ENCODE measurements at places on chromosomes 2 and 18.

GRCh38 chr2:143730155-143730952, 601.1 kb downstream of the ARHGAP15 start:
- DNase-seq, result peak; percentile 2

DNA sequence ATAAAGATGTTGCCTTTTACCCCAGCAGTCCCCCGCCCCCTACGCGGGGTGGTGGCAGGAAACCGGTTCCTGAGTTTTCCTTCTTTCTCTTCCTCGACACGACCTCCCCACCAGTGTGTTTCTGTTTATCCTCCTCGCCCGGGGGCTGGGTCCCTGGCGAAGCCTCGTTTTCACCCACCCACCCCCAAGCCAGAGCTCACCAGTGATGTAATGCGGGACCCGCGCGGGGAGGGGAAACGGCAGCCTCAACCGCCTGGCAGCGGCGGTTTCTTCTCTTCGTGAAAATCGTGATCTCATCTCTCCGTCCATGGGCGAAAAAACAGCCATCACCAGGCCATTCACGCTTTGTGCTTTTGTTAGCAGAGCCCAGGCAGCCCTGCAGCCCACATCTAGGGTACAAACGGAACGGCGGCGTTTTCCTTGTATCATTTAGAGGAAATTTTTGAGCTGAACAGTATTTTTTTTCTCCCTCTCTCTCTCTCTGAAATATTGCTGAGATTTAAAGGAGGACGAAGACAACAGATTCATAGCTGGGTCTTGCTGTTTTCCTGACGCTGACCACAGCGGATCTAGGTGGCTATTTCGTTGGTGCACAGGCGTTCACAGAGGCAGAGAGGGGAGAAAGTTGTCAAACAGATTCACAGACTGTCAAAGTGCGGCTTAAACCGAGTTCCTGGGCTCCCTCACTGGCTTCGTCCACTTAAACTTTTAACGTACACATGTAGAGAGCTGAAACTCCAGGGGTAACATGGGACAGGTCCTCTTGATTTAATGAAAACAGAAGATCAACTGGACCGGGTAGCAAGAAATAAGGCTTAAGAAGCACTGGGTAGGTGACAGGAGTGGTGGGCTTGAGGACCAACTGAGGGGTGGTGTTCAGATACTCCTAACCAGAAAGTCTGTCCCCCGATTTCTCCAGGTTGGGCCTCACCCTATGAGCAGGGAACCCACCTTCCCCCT, 21.9 kb upstream of the PAX3 start:
- DNase-seq, result no peak

DNA sequence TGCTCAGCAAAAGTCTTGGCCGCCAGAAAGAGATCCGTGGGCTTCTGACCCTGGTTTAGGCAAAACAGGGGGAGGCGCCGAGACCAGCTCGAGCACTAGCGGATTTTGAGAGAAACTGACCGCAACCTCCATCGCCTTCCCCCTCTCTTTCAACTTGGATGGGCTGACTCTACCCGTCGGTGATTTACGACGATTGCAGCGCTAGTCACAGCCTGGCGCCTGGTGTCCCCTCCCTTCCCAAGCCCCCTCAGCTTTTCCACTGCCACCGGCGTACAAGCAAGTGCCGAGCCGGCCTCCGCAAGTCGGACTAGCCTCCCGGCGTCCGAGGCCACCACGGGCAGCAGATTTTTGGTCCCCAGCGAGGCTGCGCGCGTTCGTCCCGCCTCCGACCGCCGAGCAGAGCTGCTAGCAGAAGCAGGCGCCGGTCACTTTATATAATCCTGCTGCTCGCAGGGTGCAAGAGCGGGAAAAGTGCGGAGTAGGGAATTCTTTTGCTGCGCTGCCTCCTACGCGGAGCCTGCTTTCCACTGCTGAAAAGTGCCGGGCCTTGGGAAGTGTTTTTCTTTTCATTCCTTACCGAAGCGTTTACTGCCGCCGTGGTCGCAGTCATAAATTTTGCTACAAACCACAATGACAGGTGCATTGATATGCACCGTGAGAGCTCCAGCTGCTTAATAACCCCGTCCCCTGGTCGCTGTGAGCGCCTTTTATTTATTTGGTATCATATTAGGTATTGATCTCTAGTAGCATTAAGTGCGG, 7.7 kb downstream of the HOXD3 start:
- no peak for DNase-seq

- no peak for DNase-seq
These were observed 67.9 kb upstream of the ALPP start for GRCh38 chr2:232310696-232311095.

Measured in stimulated activated naive B cell treated with anti-CD40 and anti-IgM and Interleukin-4, amounts not matched to agents 10 μg/mL and 1 μg/mL and 100 μg/mL, for 72 hours (primary cell).